Stimulated activated effector memory CD8-positive, alpha-beta T cell treated with anti-CD3 and anti-CD28 coated beads, Interleukin-12 subunit alpha, Interleukin-12 subunit beta, amount 100 ng/mL, for 72 hours (primary cell): ENCODE measurements at places on chromosomes 16 and 17.

DNA sequence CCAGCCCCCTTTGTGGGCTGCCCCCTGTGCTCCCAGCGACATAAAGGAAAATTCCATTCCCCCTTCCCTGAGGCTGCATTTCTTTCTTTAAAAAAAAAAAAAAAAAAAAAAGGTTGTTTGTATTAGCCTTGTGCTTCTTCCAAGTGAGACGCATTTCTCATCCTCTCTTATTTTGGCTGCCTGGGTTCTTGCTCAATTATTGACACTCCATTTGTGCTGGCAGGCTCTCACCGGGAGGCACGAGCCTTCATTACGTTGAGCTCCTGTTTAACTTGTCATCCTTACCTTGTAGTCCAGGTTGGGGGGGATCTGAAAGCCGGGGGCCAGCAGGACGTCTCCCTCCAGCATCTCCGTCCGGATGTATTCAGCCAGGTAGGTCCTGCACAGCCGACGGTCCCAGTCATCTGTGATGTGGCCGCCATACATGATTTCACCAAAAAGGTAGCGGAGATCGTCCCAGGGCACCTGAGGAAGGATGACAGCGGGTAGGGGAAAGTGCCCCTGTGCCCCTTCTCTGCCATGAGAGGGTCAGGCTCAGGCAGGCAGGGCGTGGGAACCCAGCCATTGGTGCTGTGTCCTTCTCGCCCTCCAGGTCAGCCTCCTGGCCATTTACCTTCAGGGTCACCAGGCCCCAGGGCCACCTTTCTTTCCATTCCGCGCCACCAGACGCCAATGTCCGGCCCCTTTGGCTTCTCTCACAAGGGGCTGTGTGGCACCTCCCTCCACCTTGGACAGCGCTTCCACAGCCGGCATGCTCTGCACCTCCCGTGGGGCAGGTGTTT lies 50.6 kb downstream of the PGS1 start:
- no peak for DNase-seq

- no peak for DNase-seq
Measured at GRCh38 chr16:88839026-88839529, 17.7 kb downstream of the GALNS start.

- no peak for DNase-seq
Measured at GRCh38 chr16:11955713-11956123, 9.3 kb upstream of the TNFRSF17 start.

GRCh38 chr16:68081861-68082628 lies 3.1 kb upstream of the NFATC3 start:
- DNase-seq: no peak

DNA sequence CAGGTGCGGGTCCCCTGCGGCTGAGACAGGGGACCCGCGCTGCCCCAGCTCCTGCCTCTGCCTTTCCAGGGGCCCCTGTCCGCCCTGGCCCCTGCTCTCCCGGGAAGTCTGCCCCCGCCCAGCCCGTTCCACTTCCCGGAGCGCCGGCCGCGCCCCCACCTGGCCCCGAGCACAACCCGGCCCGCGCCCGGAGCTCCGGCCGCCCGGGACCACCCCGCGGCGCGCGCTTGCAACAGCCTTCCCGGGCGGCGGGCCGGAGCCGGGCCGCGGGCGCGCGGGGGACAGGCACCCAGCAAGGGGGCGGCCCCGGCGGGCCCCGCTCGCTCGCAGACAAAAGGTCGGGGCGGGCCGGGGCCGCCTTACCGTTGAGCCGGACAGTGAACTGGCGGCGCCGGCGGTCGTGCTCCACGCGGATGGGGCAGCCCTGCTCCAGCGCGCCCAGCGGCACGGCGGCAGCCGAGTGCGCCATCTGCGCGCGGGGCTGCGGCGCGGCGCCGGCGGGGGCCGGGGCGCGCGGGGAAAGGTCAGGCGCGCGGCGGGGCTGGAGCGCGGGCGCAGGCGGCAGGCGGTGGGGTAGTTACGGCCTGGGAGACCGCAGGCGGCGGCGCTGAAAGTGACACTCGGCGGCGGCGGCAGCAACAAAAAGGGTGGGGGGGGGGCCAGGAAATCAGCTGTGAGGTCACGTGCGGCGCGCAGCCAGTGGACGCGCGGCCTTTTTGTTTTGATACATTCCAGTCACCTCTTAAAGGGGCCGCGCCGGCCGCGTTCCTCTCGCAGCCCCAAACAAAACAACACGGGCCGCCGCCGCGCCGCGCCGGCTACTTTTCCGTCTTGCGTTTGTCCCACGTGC lies at the start of gene NATD1:
TSS of gene NATD1 (minus strand) at position 615 of the 850 bp plus-strand sequence. CDS start at position 469, 146 bp downstream.
- DNase-seq: peak; percentile 83

GRCh38 chr16:20612551-20613480 lies 36.6 kb upstream of the ACSM2B start:
- no peak for DNase-seq

DNA sequence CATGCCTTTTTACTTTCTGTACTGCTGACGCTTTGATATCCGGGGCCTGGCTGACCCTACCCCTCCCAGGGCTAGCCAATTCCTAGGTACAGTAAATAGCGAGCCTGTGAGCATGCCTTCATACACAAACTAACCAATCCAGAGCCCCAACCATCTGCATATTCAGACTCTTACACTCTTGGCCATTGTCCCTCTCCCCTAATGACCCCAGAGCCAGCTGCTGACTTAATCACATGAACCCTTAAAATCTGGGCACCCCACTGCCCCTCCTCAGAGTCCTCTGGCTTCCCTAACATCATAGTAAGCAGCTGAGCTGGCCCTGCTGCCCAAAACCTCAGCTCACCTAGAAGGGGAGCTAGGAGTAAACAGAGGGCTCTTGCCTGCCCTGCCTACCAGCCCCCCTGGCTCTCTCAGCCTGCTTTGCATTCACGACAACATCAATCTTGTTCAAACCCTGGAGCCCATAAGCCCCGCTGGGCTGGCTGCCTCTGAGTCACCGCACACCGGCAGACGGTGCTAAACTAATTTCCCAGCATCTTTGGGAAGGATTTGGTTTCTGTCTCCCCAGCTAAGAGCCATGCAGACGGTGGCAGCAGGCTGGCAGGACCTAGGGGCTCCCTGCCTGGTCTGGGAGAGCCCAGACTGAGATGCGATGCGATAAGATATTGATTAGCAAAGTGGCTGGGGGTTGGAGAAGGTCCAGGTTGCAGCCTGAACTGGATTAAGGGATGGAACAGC lies 63.2 kb downstream of the CLEC19A start:
- DNase-seq: no peak

GRCh38 chr16:85610059-85610445 lies 3.1 kb upstream of the GSE1 start:
- DNase-seq: no peak

DNA sequence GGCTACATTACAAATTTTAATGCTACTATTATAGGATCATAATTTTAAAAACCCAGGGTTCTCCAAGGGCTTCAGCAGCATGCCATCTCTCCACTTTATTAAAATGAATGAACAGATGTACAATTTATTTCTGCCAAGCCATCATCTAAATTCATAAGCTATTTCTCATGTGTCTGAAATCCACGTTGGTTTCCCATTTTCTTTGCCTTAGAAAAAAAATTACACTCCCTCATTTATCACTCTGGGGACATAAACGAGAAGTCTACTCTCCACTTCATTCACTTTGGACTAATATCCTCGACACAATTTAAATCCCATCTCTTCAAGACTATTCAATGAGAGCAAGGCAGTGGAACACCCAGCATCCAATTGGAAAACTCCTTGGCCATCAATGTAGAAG lies 178.4 kb upstream of the HSBP1 start:
- DNase-seq: no peak
